ENCODE measurements at places on chromosomes 7 and 10.

DNA sequence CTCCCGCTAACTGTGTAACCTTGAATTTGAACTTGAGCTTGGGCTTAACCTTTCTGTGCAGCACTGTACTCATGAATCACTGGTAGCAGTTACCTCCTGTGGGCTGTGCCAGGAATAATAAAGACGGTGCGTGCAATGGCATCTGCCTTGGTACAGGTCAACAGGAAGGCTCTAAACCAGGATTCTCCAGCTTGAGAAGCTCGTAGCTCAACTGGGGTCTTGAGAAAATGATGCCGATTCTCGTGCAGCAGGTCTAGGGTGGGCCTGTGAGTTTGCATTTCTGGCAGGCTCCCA lies 112.5 kb upstream of the ANLN start:
- no peak for DNase-seq

DNA sequence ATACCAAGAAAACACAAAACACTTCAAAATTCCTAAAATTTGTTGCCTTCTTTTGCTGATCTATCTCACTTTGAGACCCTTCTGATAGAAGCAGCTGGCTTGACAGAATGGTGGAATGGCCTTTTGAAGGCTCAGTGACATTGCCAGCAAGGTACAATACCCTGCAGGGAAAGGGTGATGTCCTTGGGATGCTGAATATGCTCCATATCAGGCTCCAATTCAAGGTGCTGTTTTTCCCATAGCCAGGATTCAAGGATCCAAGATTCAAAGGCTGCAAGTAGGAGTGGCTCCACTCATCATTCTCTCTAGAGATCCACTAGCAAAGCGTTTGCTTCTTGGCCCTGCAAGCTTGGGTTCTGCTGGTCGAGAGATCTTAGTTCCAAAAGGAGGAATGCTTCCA lies 120.4 kb downstream of the USP6NL start:
- DNase-seq = no peak

DNA sequence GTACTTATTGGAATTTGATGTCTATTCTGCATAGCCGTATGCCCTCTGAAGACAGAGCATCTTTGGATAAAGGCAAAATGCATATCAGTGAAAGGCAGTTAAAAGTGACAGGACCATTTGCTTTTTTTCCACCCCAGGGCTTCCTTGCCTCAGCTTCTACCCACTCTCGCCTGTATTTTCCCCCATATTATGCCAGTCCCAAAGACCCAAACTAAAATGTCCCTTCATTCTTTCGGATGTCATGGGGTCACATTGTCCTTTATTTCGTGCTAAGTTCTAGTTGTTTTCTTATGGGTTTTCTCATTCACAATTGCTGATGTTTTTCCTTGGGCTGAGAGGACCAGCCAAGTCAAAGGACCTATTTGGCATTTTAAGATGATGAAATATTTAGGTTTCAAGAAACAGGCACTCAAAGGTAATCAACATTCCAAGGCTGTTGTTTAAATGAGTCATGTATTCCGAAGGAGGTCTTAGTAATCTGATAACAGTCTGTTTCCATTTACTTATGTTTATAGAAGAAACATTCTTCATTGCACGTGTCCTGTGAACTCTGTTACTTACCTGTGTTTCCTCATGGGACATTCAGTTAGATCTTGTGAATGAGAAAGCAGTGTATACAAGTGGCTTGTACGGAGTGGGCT lies 74.1 kb downstream of the DNAH11 start:
- DNase-seq = peak; percentile 20

DNA sequence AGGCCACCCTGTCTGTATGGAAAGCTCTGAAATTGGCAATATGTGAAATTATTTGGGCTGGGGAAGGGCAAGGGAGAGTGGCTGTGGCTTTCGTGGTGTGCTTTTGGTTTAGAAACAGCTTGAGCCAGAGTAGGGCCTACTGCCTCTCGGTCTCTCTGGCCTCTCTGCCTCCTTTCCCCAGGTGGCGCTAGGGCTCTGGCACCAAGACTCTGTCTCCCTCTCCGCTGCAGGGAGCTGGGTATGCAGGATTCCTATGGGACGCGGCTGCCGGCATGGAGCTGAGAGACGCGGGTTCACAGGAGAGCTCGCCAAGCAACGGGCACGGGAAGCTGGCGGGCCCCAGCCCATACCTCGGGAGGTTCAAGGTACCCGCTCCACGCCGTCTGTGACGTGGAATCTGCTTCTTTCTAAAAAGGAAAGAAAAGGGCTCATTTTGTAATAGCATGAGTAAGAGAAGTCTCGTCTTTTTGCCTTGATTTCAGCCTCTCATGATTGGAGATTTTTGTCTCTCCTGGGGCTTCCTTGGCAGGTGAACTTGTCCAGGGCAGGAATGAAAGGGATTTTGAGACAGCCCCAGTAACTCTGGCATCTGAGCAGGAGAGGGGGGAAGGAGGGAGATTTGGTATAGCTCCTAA lies 105.1 kb upstream of the ANLN start:
- no peak for DNase-seq

DNA sequence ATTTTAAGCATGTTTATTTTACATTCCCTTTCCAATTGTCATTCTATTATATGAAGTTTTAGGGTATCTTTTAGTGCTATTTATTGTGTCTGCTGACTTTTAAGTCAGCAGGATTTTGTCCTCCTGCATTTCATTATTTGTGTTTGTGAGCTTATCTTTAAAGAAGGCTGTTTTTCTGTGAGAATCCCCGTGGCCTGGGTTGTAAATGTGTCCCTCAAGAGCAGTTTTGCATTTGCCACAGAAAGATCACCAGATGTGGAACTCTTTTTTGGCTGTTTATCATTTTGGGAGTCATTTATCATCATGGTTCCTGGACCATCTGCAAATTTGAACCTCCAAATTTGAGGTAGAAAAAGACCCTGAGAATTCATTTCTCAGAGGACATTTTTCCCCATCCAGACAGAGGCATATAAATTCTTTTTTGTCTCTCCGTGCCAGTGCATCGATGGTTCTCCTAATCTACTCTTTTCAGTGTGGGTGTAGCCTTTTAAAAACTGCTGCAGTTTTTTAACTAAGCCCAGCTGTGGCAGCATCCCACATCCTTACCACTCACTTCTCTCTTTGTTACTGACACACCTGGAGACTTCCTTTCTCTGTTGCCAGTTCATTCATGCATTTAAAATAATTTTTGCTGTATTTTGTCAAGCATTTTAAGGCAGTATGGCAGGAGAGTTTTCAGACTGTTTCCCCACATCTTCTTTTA lies 20.1 kb upstream of the MTURN start:
- DNase-seq = no peak

GRCh38 chr7:18890885-18891621 lies 226.4 kb downstream of the TWIST1 start:
- DNase-seq = no peak

- no peak for DNase-seq
These were observed 22.0 kb upstream of the ICA1 start for GRCh38 chr7:8283968-8284367.

GRCh38 chr7:115654384-115655214 lies 376.0 kb downstream of the TFEC start:
- peak; percentile 35 for DNase-seq

GRCh38 chr10:103493916-103494877 lies 692 bp downstream of the NEURL1 start:
- DNase-seq = no peak

GRCh38 chr10:11869219-11869618 lies 46.1 kb downstream of the PROSER2 start:
- DNase-seq = no peak

DNA sequence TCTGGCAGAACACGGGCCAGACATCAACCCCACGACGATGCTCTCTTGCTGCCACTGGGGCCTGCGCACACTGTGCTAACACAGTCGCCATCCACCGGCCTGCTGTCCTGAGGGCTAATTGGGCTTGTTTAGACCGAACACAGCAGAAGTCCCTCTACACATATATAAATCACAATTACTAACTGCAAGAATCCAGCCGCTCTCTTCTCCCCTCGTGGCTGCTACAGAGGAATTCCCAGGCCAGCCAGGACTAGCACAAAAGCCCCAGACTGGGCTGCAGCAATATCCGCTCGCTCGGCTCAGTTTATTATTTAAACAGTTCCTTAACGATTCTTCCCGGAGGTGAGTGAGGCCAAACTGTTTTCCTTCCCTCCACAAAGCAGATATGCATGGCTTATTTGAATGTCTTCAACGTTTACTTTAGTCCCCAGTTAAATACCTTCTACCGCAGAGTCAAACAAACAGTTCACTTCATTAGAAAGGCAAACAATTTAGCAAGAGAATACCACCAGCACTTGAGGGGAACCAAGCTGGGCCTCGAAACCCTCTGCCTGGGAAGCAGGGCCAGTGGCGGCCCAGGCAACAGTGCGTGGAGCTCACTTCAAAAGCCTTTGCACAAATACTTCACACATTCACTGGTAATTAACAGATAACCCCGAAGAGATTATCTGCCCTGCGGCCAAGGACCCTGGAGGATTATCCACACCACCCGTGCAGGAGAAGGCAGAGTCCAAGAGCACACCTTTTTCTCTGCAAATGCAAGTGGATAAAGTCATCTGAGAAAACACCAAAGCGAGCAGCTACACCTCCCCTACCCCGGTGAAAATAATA lies 145.3 kb downstream of the GLI3 start:
- DNase-seq = no peak

GRCh38 chr10:90504172-90504571 lies 353.7 kb downstream of the HTR7 start:
- no peak for DNase-seq

GRCh38 chr10:2978574-2979273 lies 88.6 kb upstream of the PFKP start:
- no peak for DNase-seq

GRCh38 chr10:100807241-100807951 lies 62.0 kb downstream of the PAX2 start:
- DNase-seq = no peak

DNA sequence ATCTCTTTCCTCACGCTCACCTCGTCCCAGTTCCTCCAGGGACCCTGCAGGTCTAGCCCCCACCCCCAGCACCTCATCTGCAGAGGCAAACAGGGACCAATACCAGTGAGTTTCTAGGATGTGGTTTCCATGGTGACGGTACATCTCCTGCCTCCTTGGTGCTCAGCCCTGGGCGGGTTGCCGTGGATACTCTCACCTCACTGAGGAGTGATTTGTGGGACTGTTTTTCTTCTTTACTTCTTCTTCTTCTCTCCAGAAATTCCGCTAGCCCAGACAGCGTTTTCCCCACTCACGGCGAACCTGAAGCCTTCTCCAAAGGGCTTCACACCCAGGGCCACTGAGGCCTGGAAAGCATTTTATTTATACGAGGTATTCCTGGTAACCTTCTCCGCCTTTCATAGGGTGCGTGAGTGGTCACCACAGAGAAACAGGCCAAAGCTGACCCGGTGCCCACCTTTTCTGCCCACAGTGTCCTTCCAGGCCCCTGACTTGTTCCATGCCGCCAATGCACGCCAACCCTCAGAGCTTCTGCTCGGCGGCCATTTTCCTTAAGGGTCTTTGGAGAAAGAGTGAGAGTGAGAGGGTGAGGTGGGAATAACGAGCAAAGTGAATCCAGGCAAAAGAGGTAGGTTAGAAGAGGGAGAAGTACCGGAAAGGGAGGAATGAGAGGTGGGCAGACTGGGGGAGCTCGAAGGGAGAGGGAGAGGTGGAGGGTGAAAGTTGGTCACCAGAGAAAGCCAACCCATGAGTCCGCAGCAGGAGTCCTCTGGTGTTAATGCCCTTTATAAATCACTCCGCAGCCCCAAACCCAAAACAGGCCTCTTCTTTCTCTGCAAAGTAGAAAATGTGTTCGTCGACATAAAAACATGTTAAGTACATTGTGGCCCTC lies 15.5 kb downstream of the FAM241B start:
- no peak for DNase-seq

GRCh38 chr10:23253780-23254179 lies 61.7 kb downstream of the PTF1A start:
- no peak for DNase-seq

GRCh38 chr7:67653856-67654454 lies 657.3 kb downstream of the TYW1 start:
- DNase-seq = no peak

DNA sequence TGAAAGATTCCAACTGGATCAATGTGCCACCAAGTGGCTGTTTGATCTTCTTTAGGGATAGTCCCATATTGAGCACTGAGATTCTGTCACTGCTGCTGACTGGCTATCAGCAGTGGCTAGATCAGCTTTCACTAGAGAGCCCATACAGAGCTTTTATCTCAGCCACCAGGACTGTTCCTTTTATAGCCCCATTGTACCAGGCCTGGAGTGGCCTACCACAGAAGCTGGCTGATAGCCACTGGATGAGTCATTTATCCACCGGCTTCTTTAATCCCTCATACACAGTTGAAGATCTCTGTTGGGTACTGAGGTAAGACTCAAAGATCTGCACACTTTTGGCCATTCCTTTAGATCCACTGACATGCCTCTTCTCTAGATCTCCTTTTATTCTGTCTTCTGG lies 1101.1 kb downstream of the SORCS3 start:
- no peak for DNase-seq

- DNase-seq = no peak
These were observed 233.8 kb downstream of the PRKG1 start for GRCh38 chr10:51308116-51308515.

GRCh38 chr7:95132500-95132899 lies 191.8 kb downstream of the PON1 start:
- no peak for DNase-seq

GRCh38 chr10:106467506-106467905 lies 697.0 kb downstream of the SORCS1 start:
- DNase-seq = no peak

DNA sequence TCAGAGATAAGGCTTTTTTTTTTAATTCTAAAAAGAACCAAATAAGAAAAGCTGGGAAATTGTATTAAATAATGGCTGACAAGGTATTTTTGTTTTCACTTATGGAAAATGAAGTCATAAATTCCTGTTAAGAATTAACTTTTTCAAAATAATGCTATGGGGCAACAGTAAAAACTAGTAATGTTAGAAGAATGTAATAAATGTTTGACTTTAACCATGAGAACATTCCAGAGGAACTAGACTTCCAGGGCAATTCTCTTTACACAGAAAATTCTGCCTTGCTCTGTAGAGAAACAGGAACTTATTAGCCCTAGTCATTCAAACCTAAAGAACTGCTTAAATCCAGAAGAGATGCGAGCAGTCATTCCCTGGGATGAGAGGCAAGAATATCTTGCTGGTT lies 571.1 kb downstream of the IPMK start:
- DNase-seq = peak; percentile 48

- DNase-seq = no peak
These were observed 37.5 kb upstream of the LRRC4 start for GRCh38 chr7:128068785-128069184.

DNA sequence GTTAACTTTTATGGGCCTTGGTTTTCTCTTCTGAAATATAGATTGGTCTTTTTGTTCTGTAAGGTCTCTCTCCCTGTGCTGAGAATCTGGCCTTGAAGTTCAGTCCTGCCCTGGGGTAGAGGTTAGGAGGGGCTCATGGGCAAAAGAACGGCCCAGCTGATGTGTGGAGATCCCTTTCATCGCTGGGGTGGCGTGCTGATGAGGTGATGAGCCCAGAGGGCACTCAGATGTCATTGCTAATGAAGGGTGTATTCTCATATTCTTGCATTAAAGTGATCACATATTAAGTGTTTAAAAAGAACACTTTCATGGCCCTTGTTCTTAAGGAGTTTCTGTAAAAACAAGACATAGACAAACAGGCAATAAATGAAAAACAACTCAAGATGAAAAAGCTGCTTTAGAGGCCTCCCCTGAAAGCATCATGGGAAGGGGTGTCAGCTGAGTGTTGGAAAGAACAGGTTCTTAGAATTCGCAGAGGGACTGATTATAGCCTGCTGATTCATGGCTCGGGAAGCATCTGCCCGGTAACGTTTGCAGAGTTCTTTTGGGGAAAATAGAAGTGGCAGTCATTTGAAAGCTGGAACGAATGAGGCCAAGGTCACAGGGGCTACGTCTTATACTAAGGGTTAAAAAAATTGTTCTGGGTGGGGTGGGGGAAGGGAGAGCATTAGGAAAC lies 72.5 kb upstream of the GPR158 start:
- no peak for DNase-seq

- DNase-seq = peak; percentile 90
These were observed 53.8 kb downstream of the ARL5B start for GRCh38 chr10:18713077-18713476.

Measured in AG08395 (cell line).